ENCODE measurements at places on chromosomes 6 and 20.
A peak's percentile ranks its signal among the peaks of the same experiment; 100 is the strongest.

DNA sequence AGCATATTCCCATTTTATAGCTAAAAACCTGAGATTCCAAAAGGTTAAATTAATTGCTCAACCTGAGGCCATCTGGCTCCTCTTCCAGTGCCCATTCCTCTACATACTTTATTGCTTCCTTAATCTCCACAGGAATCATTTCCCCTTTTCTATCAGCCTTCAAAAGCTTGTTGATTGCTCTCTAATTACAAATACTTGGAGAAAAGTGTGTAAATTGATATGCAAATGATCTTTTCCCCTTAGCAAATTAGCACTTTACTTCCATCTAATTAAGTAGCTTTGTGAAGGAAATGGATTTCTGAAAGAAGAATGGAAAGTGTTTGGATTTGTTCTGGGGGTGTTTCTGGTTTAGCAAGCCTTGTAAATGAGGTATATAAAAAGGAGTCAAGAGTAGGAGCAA, 323.3 kb downstream of the GRIK2 start:
- no peak for DNase-seq

- no peak for DNase-seq
Measured at GRCh38 chr6:6891949-6892461, 215.8 kb upstream of the RREB1 start.

GRCh38 chr20:63846128-63846771, 15.0 kb upstream of the ABHD16B start:
- no peak for DNase-seq

DNA sequence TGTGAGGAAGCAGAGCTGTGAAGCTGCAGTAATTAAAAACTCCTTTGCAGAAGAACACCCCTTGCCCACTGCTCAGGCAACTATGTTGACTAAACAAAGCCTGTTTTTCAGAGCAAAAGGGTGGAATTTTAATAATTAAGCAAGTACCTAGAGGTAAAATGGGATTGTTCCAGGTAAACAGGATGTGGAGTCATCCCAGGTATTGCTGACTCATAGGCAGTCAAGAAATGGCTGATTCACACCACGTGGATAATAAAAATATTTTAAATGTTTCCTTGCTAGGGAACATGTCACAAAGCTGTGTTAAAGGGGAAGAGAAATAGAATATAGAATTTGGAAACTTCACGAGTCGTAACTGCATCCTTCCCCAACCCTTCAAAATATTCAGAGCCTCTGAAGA, 491.8 kb downstream of the BTBD3 start:
- DNase-seq = no peak

- peak; percentile 95 for DNase-seq
Measured at GRCh38 chr20:10218536-10219451, at the start of gene SNAP25. Gene SNAP25, plus strand, starts transcription at chr20:10218830. Its CDS starts 56,662 bp downstream, at chr20:10275492.

- DNase-seq = no peak
Measured at GRCh38 chr20:62425281-62426058, 1.9 kb downstream of the RBBP8NL start.

- DNase-seq = no peak
Measured at GRCh38 chr20:42259389-42259788, 641.2 kb upstream of the CHD6 start.

Measured in NCI-H510A (cell line).